ENCODE measurements at places on chromosomes 13 and 19. TPM values are rescaled to one million over a fixed set of nuclear protein-coding genes. Genes with fewer than 3 reads are reported as not detected.

The CPB2 gene
- total RNA-seq = not detected

The TSSK6 gene
- 1.1 TPM for total RNA-seq

The PRX gene
- total RNA-seq = 2.4 TPM

The KRTDAP gene
- not detected for total RNA-seq

The ZNF296 gene
- total RNA-seq = not detected

The NTN5 gene
- 0.22 TPM for total RNA-seq

The DPP9 gene
- 31.2 TPM for total RNA-seq

The SKA3 gene
- total RNA-seq = 20.2 TPM

The AP2S1 gene
- 147 TPM for total RNA-seq

The MISP3 gene
- 0.22 TPM for total RNA-seq

The TRPM4 gene
- 17.0 TPM for total RNA-seq

The LRP3 gene
- 31.0 TPM for total RNA-seq

The KLK14 gene
- not detected for total RNA-seq

The GRK1 gene
- not detected for total RNA-seq

The RDH8 gene
- not detected for total RNA-seq

The NAT14 gene
- total RNA-seq = 5.6 TPM

The S1PR4 gene
- not detected for total RNA-seq

The AZU1 gene
- total RNA-seq = not detected

The KLF5 gene
- 6.3 TPM for total RNA-seq

The FPR3 gene
- not detected for total RNA-seq

The CABP5 gene
- not detected for total RNA-seq

The CD37 gene
- total RNA-seq = not detected

The IGFL3 gene
- not detected for total RNA-seq

The URAD gene
- total RNA-seq = not detected

The DCUN1D2 gene
- total RNA-seq = 11.8 TPM

The ZNF442 gene
- total RNA-seq = 4.8 TPM

The TMEM38A gene
- 2.2 TPM for total RNA-seq

The ZNF552 gene
- total RNA-seq = 4.9 TPM

The ATP7B gene
- total RNA-seq = 1.8 TPM

The MTUS2 gene
- not detected for total RNA-seq

The WDR87 gene
- total RNA-seq = not detected

The SPACA4 gene
- not detected for total RNA-seq

The ZFP28 gene
- 9.7 TPM for total RNA-seq

The FUT1 gene
- total RNA-seq = 0.22 TPM

The SPRED3 gene
- total RNA-seq = 2.6 TPM

The TLE6 gene
- 2.8 TPM for total RNA-seq

The HPN gene
- 0.39 TPM for total RNA-seq

The ZNF541 gene
- 0.13 TPM for total RNA-seq

The ACP7 gene
- total RNA-seq = not detected

The JAK3 gene
- total RNA-seq = 3.4 TPM

The EDNRB gene
- total RNA-seq = 0.11 TPM

Data from articular chondrocyte of knee joint (primary cell).